ENCODE measurements at places on chromosomes 3 and 15.
A peak's percentile ranks its signal among the peaks of the same experiment; 100 is the strongest.

GRCh38 chr3:107452436-107452835 lies 70.3 kb upstream of the BBX start:
- DNase-seq = no peak
- H3K36me3 ChIP-seq = no peaks in the 10 kb centered on the region
- no peak overlapping the region for H3K27ac ChIP-seq
- H3K4me1 ChIP-seq = no peaks in the 10 kb centered on the region
- H3K27me3 ChIP-seq = no peaks in the 10 kb centered on the region

- H3K4me3 ChIP-seq = no peak overlapping the region
- peaks cover 5% of the 10 kb centered on the region for H3K36me3 ChIP-seq
- no peaks in the 10 kb centered on the region for H3K4me1 ChIP-seq
- no peaks in the 10 kb centered on the region for H3K27me3 ChIP-seq
These were observed 52.0 kb upstream of the LMOD3 start for GRCh38 chr3:69174445-69174844.

GRCh38 chr3:101778385-101779046 lies 495 bp upstream of the NXPE3 start:
- DNase-seq = no peak
- H3K4me3 ChIP-seq = peak overlapping the region; percentile 97
- H3K4me1 ChIP-seq = peaks cover 23% of the 10 kb centered on the region
- H3K36me3 ChIP-seq = peaks cover 11% of the 10 kb centered on the region

DNA sequence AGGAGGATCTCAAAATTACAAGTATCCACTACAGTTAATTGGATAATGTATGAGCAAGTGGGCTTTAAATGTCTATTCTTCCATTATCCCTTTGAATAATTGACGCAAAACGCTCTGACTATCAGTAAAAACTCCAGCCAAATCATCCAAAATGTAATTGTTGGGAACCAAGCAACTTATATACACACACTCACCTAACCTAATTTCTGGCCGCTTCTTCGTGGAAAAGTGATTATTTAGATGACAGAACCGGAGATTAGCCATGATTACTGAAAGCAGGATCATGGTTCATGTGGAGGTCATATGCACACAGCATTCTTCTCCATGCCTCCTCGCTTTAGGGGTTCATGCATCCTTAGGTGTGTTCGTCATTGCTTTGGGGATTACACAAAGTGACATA lies 992.4 kb downstream of the NAALADL2 start:
- no peaks in the 10 kb centered on the region for H3K27me3 ChIP-seq
- H3K4me3 ChIP-seq = no peak overlapping the region
- no peak overlapping the region for H3K27ac ChIP-seq
- H3K4me1 ChIP-seq = no peaks in the 10 kb centered on the region

DNA sequence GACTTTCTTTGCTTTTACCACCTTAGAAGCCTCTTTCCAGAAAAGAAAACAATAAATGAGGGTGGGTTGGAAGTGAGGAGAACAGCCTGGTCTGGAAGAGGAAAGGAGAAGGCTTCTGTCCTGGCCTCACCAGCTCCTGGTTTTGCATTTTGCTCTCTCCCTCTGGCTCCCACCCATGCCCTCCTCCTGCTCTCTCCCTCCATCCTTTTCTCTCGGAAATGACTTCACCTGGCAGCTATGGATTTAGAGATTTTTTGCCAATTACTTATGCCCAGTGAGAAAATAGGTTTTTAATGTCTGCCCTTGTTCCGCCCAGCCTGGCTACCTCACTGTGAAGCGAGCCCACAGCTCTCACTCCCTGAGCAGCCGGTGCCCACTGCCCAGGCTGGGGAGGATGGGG lies 77.9 kb upstream of the NTRK3 start:
- no peaks in the 10 kb centered on the region for H3K4me1 ChIP-seq
- no peak overlapping the region for H3K4me3 ChIP-seq
- DNase-seq = no peak
- H3K36me3 ChIP-seq = no peaks in the 10 kb centered on the region
- H3K27me3 ChIP-seq = peaks cover 6% of the 10 kb centered on the region

- no peak for DNase-seq
- peaks cover 30% of the 10 kb centered on the region for H3K4me1 ChIP-seq
- peak overlapping the region; percentile 95 for H3K4me3 ChIP-seq
- H3K27ac ChIP-seq = peak overlapping the region; percentile 99
- no peaks in the 10 kb centered on the region for H3K27me3 ChIP-seq
- no peaks in the 10 kb centered on the region for H3K36me3 ChIP-seq
These were observed 499 bp downstream of the RABL3 start for GRCh38 chr3:120741837-120742197.

GRCh38 chr3:60289341-60290121 lies 961.7 kb downstream of the FHIT start:
- no peak for DNase-seq
- no peaks in the 10 kb centered on the region for H3K27me3 ChIP-seq
- H3K4me1 ChIP-seq = no peaks in the 10 kb centered on the region
- no peaks in the 10 kb centered on the region for H3K36me3 ChIP-seq
- no peak overlapping the region for H3K27ac ChIP-seq
- no peak overlapping the region for H3K4me3 ChIP-seq

- peaks cover 40% of the 10 kb centered on the region for H3K4me1 ChIP-seq
- no peak overlapping the region for H3K4me3 ChIP-seq
- no peaks in the 10 kb centered on the region for H3K27me3 ChIP-seq
- DNase-seq = no peak
These were observed 22.6 kb downstream of the RAB7A start for GRCh38 chr3:128748557-128748956.

- H3K36me3 ChIP-seq = no peaks in the 10 kb centered on the region
- H3K4me1 ChIP-seq = peaks cover 22% of the 10 kb centered on the region
These were observed 1.2 kb upstream of the GSK3B start for GRCh38 chr3:120095226-120095978.

DNA sequence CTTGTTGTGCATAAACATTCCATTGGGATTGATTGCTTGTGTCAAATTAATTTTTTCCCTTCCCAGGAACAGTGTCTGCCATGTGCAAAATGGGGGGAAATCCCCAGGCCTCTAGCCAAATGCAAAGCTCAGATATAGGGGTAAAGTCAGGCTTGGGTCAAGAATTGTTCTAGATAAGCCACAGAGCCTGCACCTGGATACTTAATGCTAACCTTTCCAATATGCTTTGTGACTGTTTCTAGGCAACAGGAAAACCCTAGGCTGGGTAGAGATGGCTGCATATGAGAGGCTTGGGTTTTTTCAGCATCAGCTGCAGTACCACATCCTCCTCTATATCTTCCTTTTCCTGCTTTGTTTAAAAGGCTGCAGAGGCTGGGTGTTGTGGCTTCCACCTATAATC lies 61.9 kb upstream of the ROPN1 start:
- no peak overlapping the region for H3K4me3 ChIP-seq
- H3K4me1 ChIP-seq = no peaks in the 10 kb centered on the region
- peaks cover 3% of the 10 kb centered on the region for H3K27me3 ChIP-seq
- no peaks in the 10 kb centered on the region for H3K36me3 ChIP-seq
- no peak overlapping the region for H3K27ac ChIP-seq

DNA sequence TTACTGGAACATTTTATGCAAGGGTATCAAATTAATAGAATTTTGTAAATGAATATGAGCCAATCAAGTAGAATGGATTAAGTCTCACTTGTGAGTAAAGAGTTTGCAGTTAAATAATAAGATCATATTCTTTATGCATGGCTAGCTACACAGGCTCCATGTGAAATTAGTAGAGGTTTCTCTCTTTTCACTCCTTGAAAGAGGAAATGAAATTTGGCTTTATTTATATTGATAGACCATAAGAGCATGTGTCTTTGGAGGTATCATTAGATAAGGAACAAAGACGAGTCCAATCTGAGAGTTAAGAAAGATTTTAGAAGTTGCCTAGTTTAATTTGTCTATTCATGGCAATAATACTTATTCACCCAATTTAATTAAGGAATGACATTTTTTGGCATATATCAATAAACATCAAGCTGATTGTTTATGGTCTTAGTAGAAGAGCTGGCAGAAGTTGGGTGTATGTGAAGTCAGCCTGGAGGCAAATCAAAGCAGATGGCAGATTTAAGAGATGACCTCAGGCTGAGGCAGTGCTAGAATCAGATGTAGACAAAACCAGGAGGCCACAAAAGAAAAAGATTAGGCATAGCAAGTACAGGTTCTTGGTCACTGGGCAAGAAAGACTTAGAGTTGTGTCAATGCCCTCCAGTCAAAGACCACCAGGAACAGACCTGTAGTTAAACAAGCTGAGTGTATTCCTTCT lies 406.5 kb upstream of the ARHGEF26 start:
- H3K4me1 ChIP-seq = no peaks in the 10 kb centered on the region
- no peaks in the 10 kb centered on the region for H3K36me3 ChIP-seq
- no peak overlapping the region for H3K27ac ChIP-seq
- no peak overlapping the region for H3K4me3 ChIP-seq

GRCh38 chr3:44340058-44340395 lies 1.5 kb downstream of the TCAIM start:
- H3K4me3 ChIP-seq = no peak overlapping the region
- H3K4me1 ChIP-seq = peaks cover 17% of the 10 kb centered on the region
- DNase-seq = no peak
- H3K36me3 ChIP-seq = no peaks in the 10 kb centered on the region
- H3K27ac ChIP-seq = no peak overlapping the region
- H3K27me3 ChIP-seq = no peaks in the 10 kb centered on the region

GRCh38 chr15:71469413-71469812 lies 340.9 kb upstream of the NR2E3 start:
- no peaks in the 10 kb centered on the region for H3K27me3 ChIP-seq
- H3K36me3 ChIP-seq = no peaks in the 10 kb centered on the region
- H3K27ac ChIP-seq = no peak overlapping the region
- H3K4me1 ChIP-seq = no peaks in the 10 kb centered on the region

- H3K27me3 ChIP-seq = no peaks in the 10 kb centered on the region
- H3K4me3 ChIP-seq = no peak overlapping the region
- H3K36me3 ChIP-seq = no peaks in the 10 kb centered on the region
- no peak for DNase-seq
These were observed 23.6 kb downstream of the CCR1 start for GRCh38 chr3:46184469-46184868.

DNA sequence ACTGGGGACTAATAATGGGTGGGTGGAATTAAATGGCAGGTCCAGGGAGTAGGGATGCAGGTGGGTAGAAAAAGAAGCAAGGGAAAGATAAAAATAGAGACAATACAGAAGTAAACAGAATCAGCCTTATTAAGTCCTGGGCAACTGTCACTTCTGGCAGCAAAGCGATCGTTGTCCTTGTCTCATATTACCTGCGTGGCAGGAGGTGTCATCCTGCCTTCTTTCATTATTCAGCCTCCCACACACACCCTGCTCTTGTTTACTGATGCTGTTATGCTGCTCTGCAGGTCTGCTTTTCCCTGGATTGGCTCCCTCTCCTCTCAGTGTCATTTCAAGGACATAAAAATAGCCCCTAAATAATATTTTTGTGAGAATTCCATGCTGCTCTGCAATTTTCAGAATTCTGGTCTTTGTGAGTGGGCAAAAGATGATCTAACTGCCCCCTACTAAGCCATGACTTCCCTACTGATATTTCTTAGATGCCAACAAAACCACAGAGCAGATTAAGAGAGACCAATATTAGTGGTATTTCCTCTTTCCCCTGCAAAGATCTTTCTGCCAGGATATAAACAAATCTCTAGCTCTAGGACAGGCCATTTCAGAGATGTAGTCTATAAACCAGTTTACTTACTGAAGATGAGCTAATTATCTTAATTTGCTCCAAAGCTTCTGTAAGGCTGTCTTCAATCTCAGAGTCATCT lies 8.5 kb downstream of the VEPH1 start:
- no peak overlapping the region for H3K4me3 ChIP-seq
- DNase-seq = no peak
- H3K36me3 ChIP-seq = no peaks in the 10 kb centered on the region

DNA sequence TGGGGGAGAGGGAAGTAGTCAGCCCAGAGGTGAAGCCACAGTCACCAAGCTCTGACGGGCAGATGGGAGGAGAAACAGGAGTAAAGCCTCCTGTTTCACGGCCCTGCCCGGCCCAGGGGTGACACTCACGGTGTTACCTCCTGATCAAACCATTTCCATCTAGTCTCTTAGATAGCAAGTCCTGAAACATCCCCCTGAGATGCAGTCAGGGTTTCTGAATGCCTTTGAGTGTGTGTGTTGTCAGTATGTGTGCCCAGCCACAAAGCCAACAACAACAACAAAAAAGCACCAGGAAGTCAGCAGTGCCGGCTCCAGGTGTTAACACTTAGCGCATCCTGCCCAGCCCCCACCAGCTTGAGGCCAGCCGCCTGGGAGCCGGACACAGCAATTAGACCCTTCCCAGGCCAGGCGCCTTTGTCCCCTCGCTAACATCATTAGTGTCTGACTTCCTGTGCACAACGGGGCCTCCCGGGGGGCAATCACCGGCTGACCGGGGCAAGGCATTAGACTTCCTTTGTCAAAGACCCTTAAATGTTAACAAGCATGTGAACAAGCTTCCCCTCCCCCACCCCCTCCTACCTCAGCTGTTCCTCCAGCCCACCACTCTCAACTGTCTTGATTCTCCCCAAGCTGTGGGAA lies 34.5 kb downstream of the IL17RD start:
- H3K27me3 ChIP-seq = no peaks in the 10 kb centered on the region
- H3K4me1 ChIP-seq = peaks cover 3% of the 10 kb centered on the region
- no peak for DNase-seq
- no peak overlapping the region for H3K4me3 ChIP-seq
- H3K27ac ChIP-seq = no peak overlapping the region

- no peaks in the 10 kb centered on the region for H3K27me3 ChIP-seq
- no peaks in the 10 kb centered on the region for H3K36me3 ChIP-seq
- no peaks in the 10 kb centered on the region for H3K4me1 ChIP-seq
- H3K4me3 ChIP-seq = no peak overlapping the region
- no peak overlapping the region for H3K27ac ChIP-seq
- DNase-seq = no peak
These were observed 275.9 kb downstream of the UBE2E2 start for GRCh38 chr3:23479026-23479425.

GRCh38 chr3:155608228-155608920 lies 136.5 kb downstream of the PLCH1 start:
- no peak overlapping the region for H3K27ac ChIP-seq
- H3K27me3 ChIP-seq = no peaks in the 10 kb centered on the region
- H3K4me3 ChIP-seq = no peak overlapping the region
- no peak for DNase-seq
- no peaks in the 10 kb centered on the region for H3K4me1 ChIP-seq

DNA sequence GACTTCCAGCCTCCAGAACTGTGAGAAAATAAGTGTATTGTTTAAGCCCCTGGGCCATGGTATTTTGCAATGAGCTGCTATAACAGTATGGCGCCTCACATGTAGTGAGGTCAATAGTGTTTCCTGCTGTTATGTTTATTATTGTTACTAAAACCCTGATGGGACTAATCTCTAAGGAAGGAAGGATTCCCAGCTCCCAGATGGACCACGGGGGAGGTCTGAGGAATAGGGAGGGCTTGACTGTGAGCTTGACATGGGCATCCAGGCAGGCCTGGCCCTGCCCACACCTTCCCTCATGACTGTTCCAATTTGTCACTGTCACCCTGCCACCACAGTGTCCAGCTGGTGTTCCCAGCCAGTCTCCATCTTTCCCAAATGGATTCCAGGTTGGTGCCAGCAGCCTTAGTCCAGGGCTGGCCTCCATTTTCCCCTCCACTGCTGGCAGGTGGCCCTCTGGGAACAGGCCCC lies 14.5 kb upstream of the SLC41A3 start:
- DNase-seq = no peak
- H3K4me3 ChIP-seq = no peak overlapping the region
- no peak overlapping the region for H3K27ac ChIP-seq
- no peaks in the 10 kb centered on the region for H3K36me3 ChIP-seq

DNA sequence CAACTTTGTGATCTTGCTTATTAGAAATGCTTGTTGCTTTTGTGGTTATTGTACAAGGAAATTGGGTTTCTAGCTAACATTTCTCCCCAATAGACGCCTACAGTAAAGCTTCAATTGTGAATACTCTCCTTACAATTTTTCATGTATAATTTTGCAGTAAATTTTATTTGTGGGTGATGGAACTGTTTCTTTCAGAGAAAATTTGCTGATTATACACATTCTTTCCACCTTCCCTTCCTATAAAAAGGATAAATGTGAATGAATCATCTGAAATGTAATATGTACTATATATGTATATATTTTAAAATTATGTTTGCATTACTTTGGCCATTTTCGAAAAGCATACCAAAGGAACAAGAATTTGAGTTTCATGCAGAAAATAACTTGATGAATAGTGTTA lies 162.7 kb upstream of the CRBN start:
- no peaks in the 10 kb centered on the region for H3K27me3 ChIP-seq
- no peak overlapping the region for H3K4me3 ChIP-seq
- H3K36me3 ChIP-seq = no peaks in the 10 kb centered on the region

All from T-cell (primary cell).